T-helper 17 cell (primary cell): ENCODE measurements at places on chromosomes 4 and X.

DNA sequence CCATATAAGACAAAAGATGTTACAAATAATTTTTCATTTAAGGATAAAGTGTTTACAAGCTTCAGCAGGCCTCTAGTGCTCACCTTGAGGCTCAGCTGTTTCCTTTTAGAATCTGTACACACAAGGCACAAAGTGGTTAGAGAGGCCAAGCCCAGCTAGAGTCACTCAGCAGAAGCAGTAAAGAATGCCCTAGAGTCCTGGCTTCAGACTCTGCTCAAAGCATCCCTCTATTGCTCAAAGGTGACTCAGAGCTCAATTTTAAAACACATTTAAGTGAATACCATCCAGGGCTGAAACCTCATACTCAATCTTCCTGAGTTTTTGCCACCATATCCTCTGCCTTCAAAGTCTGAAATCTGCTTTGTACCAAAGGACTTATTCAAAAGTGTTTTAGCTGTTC lies 22.6 kb upstream of the PHF8 start:
- no peak for DNase-seq

DNA sequence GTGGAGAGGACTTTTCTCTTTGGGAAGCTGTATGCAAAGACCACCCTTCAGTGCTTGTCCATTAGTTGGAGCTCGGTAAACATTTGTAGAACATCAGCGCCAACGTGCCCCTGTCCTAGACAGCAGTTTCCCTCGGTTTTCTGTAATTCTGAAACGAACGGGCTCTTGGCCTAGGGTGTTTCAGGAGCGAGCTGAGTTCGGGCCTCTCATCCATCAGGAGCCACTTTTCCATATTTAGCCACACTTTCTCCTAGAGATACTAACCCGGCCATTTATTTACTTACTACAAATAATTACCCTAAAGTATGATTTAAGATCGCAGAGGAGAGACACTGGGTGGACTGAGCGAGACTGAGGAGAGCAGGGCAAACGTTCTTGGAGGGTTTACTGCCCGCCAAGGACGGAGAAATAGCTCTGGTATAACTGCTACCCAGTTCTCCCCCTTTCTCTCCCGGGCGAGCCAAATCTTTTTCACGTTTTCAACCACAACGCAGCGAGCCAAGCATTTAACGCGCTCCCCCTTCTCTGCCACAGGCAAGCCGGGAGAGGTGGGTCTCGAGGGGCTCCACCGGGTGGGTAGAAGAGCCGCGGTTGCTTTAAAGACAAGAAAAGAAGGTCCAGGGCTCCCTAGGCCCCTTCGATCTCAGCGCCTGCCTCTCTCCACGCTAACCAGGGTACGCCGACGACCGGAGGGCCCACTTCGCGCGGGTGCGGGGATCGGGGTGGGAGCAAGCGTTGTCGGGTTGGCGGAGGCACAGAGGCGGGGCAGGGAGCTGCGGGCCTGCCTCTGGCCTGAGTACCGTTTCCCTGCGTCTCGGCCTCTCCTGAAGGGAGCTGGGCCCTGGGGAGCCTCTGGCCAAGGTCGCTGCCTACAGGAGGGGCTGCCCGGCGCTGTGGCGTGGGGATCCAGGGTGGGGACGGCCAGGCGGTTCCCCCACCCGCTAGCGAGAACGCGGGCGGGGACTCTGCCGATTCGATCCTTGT lies 10.8 kb upstream of the PITX2 start:
- no peak for DNase-seq

DNA sequence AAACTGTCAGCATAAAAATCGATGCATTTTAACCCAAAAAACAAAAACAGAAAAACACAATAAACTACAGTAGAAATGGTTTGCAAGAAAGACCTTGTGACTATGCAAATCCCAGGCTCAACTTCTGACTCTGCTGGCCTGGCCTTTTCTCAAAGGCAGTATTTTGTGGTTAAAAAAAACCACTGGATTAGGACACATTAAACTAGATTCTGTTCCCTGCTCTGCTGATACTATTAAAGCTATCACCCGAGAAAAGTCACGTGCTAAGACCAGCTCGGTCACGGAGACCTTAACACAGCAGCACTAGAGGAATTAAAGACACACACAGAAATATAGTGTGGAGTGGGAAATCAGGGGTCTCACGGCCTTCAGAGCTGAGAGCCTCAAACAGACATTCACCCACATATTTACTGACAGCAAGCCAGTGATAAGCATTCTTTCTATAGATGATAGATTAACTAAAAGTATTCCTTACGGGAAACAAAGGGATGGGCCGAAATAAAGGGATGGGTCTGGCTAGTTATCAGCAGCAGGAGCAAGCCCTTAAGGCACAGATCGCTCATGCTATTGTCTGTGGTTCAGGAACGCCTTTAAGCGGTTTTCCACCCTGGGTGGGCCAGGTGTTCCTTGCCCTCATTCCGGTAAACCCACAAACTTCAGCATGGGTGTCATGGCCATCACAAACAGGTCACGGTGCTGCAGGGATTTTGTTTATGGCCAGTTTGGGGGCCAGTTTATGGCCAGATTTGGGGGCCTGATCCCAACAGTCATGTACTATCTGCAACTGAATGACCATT lies 16.1 kb downstream of the CBR4 start:
- no peak for DNase-seq

DNA sequence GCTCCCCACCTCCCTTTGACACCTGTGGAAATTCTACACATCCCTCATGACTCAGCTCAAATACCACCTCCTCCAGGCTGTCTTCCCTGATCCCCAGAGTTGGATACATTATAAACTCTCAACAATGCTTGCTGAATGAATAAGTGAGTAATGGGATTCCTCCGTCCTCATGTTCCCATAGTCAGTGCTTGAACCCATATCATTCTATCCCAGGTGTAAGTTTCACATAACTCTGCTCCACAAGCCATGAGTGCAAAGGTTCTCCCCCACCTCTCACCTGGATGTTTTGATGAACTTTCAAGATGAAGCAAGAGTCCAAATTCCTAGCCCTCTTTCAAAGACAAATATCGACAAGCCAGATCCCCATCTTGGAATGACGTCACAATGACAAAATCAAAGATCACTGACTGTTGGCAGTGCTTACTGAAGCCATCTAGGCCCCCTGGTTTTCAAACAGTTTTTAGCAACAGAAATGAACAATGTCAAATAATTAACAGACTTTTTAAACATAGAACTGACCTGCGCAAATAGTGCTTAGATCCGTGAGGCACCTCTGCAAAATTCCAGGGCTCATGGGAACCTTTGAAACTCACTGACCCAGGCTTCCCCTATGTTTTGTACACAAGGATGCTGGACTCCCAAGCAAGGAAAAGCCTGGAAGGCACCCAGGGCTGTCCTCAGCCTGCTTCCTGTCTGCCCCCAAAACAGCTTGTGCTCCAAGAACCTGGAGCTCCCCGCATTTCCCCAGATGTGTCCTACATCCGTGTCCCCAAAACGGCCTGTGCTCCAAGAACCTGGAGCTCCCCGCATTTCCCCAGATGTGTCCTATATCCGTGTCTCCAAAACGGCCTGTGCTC lies 4.0 kb downstream of the SLC2A9 start:
- DNase-seq, result no peak

- no peak for DNase-seq
These were observed 13.2 kb downstream of the ATP8A1 start for GRCh38 chr4:42643685-42644084.

DNA sequence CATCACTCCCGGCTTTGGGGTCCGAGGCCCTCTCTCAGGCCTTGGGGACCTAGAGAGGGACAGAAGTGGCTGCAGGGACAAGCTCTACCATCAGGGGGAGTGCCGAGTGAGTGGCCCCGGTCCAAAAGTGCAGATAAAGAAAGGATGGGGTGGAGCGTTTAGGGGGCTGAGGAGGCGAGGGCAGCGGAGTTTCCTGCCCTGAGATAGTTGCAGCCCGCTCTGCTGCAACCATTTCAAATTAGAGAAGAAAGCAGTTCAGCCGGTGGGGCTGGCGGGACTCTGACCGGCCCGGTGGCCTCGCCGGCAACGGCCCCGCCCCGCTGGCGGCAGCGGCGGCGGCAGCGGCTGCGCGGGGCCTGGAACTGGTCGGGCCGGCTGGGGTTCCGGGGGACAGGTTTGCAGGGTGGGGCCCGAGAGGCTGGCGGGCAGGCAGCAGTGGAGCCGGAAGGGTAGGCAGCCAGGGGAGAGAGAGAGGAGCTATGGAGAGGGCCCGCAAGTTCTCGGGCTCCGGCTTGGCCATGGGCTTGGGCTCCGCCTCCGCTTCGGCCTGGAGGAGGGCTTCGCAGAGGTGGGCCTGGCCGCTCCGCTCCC lies 7.6 kb downstream of the DLG3 start:
- DNase-seq, result no peak
